Activated T-cell treated with anti-CD3 and anti-CD28 coated beads for 4 hours (primary cell): ENCODE measurements at places on chromosomes 11 and 22.

DNA sequence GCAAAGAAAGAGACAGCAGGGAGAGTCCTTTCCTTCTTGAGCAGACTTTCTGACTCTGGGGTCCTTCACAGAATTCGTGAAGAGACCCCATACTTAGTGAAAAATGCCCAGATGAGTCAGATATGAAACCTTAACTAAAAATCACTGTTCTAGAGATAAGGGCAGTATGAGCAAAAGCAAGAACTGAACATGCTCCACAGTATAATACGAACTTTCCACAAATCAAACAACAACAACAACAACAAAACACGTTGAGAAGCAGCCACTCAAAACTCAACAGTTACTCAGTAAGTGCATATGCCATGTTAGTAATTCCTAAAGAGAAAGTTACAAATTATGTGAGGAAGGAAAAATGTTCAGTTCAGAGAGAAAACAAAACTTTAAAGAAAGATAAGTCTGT, 44.3 kb downstream of the PITPNB start:
- DNase-seq, result no peak

- DNase-seq, result no peak
Measured at GRCh38 chr11:47593934-47594855, at the start of gene C1QTNF4. C1QTNF4 (minus strand) TSS chr11:47594411; CDS start chr11:47590810, 3,601 bp downstream.

- no peak for DNase-seq
Measured at GRCh38 chr22:30245181-30245984, 1.2 kb downstream of the LIF start.

GRCh38 chr11:113728814-113729213, 22.7 kb upstream of the TMPRSS5 start:
- DNase-seq, result no peak
